HuH-7.5 (cell line): ENCODE measurements at places on chromosomes 4 and X.

DNA sequence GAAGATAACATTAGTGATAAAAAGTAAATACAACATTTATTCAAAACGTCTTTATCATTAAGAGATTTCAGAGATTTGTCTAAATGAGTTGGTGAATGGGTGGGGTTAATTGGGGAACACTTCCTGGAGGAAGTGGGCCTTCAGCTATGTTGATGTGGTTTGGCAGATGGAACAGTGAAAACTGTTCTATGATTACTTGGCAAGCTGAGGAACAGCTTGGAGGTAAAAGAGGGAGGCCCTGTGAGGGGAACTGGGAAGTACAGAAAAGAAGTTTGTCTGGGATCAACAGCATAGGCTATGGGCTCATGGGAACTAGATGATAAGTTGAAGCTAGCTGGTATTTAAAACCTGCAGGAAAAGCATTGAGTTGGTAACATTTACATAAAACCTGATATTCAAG lies 26.0 kb downstream of the OCRL start:
- DNase-seq: no peak

DNA sequence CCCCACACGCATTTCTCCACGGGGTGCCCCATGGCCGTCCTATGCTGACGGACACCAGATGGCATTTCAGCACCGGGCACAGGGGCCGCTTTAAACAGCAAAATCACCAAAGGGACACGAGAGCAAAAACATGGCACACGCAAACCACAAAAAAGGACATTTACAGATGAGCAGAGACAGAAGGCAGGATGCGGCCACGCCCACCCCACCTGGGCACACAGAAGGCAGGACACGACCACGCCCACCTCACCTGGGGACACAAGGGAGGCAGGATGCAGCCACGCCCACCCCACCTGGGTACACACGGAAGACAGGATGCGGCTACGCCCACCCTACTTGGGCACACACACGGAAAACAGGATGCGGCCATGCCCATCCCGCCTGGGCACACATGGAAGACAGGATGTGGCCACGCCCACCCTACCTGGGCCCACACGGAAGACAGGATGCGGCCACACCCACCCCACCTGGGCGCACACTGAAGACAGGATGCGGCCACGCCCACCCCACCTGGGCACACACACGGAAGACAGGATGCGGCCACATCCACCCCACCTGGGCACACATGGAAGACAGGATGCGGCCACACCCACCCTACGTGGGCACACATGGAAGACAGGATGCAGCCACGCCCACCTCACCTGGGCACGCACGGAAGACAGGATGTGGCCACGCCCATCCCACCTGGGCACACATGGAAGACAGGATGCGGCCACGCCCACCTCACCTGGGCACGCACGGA lies 69.1 kb downstream of the FAM53A start:
- no peak for DNase-seq

DNA sequence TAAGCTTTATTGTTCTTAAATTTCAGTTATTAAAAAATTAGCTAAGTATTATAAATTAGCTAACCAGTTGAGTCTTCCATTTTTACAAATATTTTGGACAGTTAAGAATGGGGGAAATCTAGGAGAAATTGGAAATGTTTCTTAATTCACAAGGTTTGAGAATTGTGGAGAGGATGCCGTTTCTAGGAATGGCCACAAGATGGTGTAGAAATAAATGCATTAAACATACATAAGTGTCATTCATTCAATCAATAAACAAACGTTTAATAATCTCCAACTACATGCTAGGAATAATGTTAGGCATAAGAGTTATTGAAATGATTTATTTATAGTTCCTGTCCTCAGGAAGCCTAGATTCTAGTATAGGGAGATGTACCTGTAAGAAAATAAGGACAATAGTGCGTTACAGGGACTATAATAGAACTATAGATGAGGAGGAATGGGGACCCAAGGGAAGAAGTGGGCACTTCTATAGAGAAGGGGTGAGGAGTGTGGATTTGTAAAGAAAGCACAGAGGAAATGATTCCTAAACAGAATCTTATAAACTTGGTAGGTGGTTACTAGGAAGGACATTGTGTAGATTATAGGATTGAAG lies 195.7 kb upstream of the ANK2 start:
- no peak for DNase-seq

- no peak for DNase-seq
Measured at GRCh38 chrX:47321823-47322371, 48.5 kb upstream of the ZNF157 start.

DNA sequence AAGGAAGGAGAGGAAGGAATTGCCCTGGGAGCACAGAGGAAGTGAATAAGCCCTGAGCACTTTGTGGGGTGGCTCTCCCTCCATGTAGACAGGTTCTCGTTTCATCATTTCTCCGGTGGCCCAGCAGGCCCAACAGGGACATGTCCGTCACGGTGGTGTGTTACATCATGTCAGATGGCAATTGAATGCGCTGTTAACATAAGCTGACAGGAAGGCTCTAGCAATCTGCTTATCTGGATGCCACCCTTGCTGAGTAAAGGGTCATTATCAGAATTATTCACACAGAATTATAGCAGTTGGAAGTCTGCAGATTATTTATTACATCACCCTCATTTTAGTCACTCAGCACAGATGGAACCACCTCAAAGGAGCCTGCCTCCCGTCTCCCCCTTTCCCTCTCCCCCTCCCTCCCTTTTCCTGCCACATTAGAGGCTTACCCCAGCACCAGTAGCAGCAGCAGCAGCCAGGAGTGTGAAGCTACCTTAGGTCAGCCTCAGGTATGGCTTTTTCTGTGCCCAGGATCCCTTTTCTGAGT lies 124.3 kb upstream of the TRIM2 start:
- no peak for DNase-seq

DNA sequence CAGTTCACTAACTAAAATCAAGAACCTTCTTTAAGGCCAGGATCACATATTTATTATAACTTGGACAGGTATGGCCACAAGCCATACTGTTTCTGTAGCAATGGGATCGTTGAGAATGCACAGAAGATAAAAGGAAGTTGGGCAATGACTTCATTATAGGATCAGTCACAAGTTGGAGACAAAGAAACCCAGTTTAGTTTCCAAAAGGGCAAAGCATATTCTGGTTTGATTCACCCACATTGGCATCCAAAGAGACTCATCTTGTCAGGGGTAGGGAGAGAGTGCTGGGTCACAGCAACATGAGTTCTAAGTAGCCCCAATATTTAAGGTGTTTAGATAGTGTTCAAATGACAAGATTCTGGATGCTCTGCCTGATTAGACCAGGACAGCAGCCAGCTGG lies 317.1 kb upstream of the GALNT7 start:
- DNase-seq: no peak

GRCh38 chr4:154602404-154603020 lies 9.9 kb downstream of the FGG start:
- no peak for DNase-seq
